ENCODE measurements at places on chromosomes 16 and 17.
A peak's percentile ranks its signal among the peaks of the same experiment; 100 is the strongest.

GRCh38 chr16:11306997-11307638 is 26.0 kb upstream of the PRM1 start:
- no peak for DNase-seq

DNA sequence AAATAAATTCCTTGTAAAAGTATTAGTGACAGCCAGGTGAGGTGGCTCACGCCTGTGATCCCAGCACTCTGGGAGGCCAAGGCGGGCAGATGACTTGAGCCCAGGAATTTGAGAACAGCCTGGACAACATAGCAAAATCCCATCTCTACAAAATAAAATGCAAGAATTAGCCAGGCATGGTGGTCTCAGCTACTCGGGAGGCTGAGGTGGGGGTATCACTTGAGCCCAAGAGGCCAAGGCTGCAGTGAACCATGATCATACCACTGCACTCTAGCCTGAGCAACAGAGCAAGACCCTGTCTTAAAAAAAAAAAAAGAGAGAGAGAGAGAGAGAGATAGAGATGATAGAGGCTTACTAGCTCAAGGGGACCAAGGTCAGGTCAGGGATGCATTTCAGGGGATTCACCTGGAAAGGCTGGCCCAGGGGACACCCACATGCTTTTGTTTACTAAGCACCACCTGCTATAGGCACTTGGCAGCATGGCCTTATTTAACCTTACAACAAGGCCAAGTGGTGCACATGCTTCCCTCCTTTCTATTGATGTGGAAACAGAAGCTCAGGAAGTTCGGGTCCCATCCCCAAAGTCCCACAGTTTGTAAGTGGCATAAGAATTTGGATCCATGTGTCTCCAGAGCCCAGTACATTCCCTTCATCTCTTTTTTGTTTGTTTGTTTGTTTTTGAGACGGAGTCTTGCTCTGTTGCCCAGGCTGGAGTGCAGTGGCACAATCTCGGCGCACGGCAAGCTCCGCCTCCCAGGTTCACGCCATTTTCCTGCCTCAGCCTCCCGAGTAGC is 12.4 kb upstream of the SRCIN1 start:
- DNase-seq = peak; percentile 36

- DNase-seq = peak; percentile 93
These were observed 2.0 kb downstream of the ZNF771 start for GRCh38 chr16:30409125-30410060.

GRCh38 chr17:36650096-36650775 is 48.9 kb downstream of the MRM1 start:
- no peak for DNase-seq

- DNase-seq = no peak
These were observed 74.8 kb upstream of the GRIN2A start for GRCh38 chr16:10256784-10257641.

- DNase-seq = no peak
These were observed 28.6 kb downstream of the ZFP1 start for GRCh38 chr16:75176926-75177325.

- no peak for DNase-seq
These were observed 19.6 kb upstream of the CPNE2 start for GRCh38 chr16:57072616-57073275.

DNA sequence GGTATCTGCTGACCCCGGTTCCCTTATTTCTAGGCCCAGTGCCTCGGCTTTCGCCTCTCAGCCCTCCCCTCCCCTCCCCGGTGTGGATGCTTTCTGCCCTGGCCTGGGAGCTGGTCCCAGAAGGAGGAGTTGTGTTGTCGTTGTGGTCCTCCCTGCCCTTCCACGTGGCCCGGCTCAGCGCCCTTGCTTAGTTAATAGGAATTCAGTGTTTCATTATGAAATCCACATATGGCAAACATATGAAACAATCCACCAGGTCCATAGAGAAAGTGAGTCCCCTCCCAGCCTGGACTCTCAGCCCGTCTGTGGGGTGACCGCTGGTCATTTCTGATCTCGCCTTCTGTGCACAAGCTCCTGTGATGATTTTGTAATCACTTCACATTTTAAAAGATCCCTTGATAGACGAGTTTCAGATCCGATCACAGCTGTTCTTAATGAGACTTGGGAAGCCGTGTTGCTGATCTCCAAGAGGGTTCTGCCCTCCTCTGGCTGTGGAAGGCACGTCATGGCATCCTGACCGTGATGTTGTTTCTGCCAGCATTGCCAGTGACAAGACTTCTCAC is 112.1 kb downstream of the BANP start:
- no peak for DNase-seq

- no peak for DNase-seq
These were observed 6.5 kb downstream of the ADAT1 start for GRCh38 chr16:75616521-75617010.

GRCh38 chr16:1989209-1990100 is at the start of gene SYNGR3:
Gene SYNGR3, plus strand, starts transcription at chr16:1989970. Its CDS starts 133 bp downstream, at chr16:1990103.
- no peak for DNase-seq

- no peak for DNase-seq
These were observed 76.3 kb downstream of the JPH3 start for GRCh38 chr16:87678618-87679017.

DNA sequence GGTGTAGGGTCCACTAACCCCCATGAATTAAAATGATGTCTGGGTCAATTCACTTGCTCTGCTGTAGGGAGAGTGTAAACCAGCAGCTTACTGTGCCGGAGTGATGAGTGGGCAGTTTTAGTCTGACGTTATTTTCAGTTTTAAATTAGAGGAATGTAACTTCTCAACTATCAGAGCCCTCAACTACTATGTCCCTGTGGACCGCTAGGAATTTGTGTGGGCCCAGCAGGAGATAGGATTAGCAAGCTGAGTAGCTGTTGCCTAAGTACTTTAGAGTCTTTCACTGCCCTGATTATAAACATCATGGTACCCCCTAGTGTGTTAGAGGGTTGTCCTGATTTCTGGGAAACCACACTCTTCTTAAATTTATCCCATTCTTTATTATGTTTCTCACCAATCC is 11.4 kb downstream of the MARVELD3 start:
- DNase-seq = no peak

- no peak for DNase-seq
These were observed 29.7 kb downstream of the STAT5B start for GRCh38 chr17:42246515-42246914.

DNA sequence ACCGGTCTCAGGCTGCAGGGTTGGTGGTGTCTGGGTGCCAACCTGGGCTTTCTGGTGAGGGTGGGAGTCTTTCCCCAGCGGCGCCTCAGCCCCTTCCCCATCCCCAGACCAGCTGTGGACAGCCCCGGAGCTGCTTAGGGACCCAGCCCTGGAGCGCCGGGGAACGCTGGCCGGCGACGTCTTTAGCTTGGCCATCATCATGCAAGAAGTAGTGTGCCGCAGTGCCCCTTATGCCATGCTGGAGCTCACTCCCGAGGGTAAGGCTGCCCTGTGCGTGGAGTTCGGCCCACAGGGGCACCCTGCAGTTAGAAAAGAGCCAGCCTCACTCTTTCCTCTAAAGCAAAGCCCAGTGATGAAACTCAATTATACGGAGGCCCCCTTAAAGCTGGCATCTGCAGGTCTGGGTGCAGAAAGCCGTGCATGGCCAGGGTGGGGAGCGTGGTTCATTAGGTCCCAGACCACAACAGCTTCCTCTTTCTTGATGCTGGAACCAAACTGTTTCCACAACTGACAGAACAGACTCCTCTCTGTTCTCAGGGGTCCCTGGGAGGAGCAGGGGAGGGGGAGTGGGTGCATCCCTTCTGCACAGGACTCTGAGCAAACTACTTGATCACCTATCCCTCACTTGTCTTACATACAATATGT is 10.7 kb downstream of the GUCY2D start:
- DNase-seq = no peak

- DNase-seq = no peak
These were observed 393.6 kb downstream of the SOX9 start for GRCh38 chr17:72514321-72514861.

DNA sequence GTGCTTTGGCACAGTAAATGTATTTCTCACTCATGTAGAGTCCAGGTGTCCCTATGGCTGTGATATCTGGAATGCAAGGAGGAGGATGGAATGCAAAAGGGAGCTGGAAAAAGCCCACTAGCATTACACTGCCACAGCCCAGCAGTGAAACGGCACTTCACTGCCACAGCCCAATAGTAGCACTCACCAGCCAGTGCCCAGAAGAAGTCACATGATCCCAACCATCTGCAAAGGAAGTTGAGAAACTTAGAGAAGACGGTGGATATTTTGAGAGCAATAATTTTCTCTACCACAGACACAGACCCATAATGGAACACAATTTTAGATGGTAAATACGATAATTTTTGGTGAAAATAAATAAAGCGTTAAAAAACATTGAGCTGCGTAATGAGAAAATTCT is 51.8 kb downstream of the C16orf82 start:
- DNase-seq = no peak

DNA sequence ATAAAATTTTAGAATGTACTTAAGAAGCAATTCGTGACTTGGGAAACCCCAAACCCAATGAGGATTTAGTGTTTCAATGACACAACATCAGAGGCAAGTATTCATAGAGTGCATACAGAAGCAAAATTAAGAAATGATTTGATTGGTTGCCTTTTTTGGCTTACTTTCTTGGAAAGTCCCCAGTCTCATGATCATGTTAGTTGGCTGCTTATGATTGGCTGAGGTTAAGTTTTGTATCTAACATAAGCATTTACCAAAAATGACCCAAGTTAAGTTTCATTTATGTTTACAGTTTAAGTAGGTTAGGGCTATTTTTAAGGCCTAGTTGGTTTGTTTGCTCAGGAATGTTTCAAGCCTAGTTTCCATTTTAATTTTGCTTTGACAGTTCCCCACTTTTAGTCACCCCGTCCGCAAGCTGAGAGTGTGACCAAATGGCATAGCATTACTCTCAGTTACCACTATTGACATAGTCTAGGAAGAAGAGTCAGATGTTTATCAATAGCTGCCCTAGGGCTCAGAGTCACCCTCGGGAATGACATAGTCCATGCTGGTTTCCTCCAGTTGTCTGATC is 36.2 kb downstream of the DGKE start:
- DNase-seq = no peak

DNA sequence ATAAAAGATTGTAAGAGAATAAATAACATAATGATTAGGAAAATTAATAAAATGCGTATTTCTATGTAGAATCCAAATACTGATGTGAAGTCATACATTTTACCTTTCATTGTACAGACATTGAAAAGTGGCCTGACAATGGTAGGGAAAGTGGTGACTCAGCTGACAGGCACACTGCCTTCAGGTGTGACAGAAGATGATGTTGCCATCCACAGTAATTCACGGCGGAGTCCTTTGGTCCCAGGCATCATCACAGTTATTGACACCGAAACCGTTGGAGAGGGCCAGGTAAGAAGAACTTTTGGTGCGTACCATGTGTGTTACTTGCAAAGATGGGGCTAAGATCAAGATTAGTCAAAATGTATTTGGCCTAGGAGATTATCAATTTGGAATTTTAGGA is 232.8 kb downstream of the BCAS3 start:
- no peak for DNase-seq

- DNase-seq = no peak
These were observed 30.4 kb upstream of the NFAT5 start for GRCh38 chr16:69535123-69536050.

- DNase-seq = peak; percentile 77
These were observed 13.6 kb downstream of the PIMREG start for GRCh38 chr17:6457688-6458459.

- no peak for DNase-seq
These were observed 13.5 kb downstream of the SDR42E1 start for GRCh38 chr16:81997738-81998137.

DNA sequence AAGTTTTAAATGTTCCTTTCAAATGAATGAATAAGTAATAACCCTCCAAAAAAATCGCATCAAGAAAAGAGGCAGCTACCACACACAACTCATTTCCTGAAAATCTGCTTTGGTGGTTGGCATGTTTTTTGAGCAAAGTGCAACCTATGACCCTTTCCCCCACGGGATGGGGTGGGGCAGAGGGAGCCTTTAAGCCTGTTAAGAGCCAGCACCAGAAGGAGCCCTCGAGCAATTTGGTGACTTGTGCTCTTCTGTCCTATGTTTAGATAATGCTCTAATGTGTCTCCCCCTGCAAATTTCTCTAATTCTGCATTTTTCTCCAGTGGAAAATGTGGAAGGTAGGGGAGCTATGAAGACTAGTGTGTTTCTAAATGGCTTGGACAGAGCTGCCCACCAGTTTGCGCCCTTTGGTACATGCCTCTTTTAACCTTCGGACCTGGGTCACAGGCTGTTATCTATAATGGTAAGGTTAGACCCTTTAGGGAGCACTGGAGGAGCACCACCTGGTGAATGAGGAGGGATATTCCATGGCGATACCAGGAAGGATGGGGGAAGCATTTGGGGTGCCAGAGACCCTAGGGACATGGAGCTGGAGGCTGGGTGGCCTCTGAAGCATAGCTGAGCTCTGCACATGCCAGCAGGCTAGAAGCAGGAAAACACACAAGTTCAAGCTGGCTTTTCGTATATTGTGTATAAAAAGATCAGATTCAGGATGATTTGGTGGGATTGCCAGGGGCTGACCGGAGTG is 1.6 kb downstream of the PYCARD start:
- peak; percentile 28 for DNase-seq

GRCh38 chr17:38620551-38621277 is 15.0 kb upstream of the SRCIN1 start:
- peak; percentile 25 for DNase-seq

DNA sequence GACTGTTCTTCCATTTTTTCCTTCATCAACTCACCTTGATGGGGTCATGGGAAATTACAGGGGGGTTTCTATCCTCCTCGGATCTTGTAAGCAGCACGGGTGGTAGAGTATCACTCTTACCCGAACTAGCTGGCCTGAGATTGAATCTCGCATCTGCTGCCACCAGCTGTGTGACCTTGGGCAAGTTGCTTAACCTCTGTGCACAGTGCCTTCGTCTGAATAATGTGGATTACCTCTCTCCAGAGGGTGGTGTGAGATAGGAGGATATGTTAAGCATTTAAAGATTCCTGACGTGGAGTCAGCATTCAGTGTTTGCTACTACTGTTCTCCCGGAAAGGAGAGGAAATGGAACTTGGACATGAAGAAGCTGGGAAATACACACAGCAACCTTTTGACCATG is 24.4 kb downstream of the LASP1 start:
- no peak for DNase-seq

DNA sequence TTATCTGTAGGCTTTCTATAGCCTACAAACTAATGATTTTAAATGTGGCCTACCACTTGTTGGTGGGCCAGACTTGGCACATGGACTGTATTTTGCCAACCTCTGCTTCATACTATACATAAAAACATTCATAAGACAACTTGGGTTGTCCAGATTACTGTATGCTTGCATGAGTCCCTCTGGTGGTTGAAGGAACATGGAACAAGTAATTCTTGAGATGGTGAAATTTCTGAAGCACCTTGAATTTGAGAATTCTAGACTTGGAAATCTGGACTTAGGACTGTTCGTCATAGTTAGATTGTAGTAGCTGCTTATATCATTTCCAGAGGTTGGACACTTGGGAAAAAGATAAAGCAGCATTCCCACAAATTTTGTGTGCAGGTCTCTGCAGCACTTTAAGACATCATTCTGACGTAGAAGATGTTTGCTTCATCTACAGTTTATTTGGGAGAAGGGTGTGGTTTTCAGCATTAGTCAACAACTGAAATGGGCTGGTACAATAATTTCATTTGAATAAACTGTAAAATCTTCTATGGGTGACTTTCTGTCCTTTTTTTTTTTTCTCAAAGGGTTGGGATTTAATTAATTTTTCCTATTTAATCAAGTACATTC is 31.2 kb downstream of the NFATC3 start:
- DNase-seq = no peak
